Left renal cortex interstitium (tissue), 4 donors: ENCODE measurements at places on chromosomes 16 and 17.

DNA sequence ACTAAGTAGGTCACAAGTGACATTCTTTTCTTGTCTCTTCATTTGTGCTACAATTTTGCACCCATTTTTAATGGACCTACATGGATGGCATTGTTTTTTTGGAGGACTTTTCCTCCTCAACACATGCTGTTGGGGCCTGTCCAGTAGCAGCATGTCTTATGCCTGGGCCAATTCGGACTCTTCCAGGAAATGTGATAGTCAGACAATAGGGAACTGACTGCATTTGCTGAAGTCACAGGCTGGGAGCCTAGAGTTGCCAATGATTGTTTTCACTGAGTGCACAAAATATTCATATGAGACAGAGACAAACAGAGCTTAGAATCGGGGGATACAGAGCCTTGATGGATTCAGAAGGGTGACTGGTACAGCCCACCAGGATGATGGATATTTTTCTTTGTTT is 867.3 kb upstream of the GOT2 start:
- no peak for DNase-seq

DNA sequence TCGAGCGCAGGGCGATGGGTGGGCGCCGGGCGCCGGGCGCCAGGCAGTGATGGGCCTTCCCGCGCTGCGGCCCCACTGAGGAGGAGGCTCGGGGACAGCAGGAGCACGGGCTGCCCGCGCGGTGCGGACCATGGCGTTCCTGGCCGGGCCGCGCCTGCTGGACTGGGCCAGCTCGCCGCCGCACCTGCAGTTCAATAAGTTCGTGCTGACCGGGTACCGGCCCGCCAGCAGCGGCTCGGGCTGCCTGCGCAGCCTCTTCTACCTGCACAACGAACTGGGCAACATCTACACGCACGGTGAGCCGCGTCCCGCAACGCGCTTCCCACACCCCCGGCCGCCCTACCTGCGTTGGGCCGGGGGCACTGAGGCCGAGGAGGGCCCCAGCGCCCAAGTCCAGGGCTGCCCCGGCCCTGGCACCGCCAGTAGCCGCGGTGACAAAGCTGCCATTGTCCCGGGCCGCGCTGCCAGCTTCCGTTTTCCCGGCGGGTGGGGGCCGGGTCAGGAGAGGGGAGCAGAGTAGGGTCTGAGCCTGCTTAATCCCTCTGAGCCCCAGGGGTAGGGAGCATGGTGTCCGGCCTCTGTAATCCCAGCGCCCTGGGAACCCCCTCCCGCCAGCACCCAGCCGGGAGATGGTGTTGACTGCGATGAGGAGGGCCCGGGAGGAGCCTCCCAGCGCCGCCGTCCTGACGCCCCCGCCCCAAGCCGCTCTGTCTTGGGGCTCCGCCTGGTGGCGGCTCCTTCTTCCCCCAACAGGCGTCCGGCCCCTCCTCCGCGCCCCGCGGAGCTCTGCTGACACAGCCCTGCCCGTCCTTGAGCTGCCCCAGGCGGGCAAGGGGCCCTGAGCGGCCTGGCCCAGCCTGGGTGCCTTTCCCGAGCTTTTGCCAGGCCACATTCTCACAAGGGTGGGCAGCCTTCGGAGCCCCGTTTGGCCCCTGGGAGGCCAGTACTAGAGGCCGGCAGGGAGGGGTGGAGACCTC is 685 bp downstream of the PAQR4 start:
- DNase-seq: no peak

- DNase-seq: no peak
These were observed at the start of gene ABCA10 for GRCh38 chr17:69228576-69228975. TSS of gene ABCA10 (minus strand) at chr17:69228824. CDS start at chr17:69225358, 3,466 bp downstream.

GRCh38 chr16:19093631-19094541 is 19.9 kb upstream of the ITPRIPL2 start:
- DNase-seq: no peak

DNA sequence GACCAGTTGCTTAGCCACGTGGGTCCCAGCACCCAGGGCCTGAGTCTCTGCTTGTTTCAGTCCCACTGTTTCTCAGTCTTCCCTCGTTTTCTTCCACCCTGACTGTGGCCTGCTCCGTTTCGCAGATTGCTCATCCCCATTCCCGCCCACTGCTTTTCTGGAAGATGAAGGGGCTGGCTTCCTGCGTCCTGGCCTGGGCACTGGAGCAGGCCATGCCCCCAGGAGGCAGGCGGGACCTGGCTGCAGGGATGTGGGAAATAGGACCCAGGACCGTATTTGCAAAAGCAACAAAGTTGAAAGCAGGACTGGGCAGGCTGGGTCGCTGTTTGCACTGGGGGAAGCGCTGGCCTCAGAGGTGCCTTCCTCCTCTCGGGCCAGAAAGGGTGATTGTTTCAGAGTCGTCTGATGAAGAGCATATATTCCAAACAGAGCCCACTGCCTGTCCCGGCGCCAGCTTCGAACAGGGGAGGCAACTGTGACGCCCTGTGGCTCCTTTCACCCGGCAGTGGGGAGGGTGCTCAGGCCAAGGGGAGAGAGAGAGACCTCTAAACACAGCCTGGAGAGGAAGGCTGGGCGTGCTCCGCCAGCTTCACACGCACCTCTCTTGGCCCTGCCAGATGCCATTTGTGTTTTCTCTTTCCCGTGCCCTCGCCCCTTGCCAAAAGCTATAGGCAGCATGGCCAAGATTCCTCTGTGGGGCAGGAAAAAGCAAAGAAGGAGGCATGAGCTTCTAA is 108.6 kb downstream of the CMIP start:
- no peak for DNase-seq
